ENCODE measurements at places on chromosomes 1 and 21. TPM values are rescaled to one million over a fixed set of nuclear protein-coding genes. Genes with fewer than 3 reads are reported as not detected.

CD52 gene
- total RNA-seq = not detected

USH2A gene
- not detected for total RNA-seq

CSF3R gene
- total RNA-seq = not detected

CYP4A22 gene
- total RNA-seq = not detected

SPATA46 gene
- not detected for total RNA-seq

LYSMD1 gene
- total RNA-seq = 9.6 TPM

Measured in A549 treated with Hydrocortisone at 1 μM for 4 hours (cell line).